ENCODE measurements at places on chromosomes 11 and 22.

DNA sequence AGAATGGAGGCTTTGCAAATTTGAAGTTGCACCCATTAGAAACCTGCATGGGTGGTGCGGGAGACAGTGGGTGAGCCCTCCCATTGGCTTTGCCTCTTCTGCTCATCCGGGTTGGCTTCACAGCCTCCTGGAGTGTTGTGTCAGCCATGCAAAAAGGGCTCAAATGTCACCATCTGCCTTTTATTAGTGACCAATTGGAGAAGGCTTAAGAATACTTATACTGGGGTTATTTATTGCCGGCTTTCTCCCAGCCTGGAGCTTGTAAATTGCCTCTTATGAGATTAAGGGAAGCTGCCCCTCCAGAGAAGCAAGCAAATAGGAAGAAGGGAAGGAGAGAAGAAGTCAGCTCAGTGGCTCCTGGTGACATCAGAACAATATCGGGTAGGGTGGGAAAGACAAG, 182.6 kb downstream of the ST3GAL4 start:
- DNase-seq: no peak

- no peak for DNase-seq
These were observed 27.9 kb downstream of the ARRB1 start for GRCh38 chr11:75323609-75324008.

DNA sequence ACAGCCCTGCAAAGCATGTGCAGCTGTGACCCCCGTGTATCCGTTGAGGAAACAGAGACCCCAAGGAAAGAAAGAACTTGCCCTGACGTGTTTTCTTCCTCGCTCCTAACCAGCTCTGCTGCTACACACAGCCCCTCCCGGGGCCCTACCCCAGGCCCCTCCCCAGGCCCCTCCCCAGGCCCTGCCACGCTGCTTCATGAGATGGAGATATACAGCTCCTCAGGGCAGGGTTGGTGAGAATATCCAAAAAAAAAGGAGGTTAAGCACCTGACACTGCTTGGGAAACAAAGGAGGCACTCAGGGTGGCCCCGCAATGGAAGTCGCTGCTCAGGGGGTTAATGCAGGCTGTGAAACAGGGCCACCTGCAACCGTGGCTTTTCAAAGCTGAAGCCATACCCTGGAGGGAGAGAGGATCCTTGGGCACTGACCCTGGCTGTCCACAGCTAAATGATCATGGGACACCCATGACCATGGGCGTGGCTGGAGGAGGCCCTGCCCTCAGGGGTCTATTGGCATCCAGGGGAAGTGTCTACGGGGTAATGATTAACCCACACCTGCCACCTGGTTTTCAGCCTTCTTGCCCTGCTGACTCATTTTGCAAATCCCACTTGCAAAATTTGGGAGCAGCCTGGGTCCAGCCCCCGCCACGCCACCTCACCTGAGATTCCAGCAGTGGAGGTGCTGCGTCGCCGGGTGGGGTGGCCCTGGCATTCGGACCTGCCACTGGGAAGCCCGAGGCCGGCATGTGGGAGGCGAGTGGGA, 112.1 kb upstream of the ANO1 start:
- DNase-seq: no peak

DNA sequence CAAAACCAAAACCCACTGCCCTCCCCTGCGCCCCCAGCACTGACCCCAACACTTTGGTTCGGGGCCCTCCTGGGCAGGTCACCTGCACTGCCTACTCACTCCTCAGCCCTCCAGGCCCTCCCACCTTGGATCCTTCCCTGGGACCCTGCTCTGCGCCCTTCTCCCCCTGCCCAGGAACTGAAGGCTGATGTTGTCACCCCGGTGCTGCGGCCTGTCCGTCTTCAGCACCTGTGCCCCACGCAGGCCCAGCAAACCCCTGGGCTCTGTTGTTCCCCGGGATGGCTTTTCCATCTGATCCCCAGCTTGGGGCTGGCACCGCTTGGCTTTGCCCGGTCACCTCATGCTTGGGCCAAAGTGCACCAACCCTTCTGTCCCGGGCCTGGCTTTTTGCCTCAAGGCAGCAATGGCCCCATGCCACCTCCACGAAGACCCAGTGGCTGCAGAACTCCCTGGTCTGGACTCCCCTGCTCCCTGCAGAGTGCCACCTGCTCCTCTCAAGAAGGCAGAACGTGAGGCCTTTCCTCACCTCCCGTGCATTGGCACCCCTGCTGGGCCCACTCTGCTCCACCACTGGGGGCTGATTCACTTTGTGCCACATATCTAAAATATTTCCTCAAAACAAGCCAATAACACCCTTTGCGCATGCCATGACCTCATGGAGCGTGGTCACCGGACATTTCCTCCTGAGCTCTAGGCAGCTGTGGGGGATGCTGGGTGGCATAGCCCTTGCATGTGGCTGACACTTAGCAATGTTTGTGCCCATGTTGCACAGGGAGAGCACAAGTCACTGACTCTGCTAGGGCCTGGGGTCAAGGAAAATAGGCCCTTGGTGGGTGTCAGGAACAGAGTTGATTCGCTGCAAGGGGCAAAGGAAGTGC, 8.8 kb downstream of the PPM1F start:
- no peak for DNase-seq

DNA sequence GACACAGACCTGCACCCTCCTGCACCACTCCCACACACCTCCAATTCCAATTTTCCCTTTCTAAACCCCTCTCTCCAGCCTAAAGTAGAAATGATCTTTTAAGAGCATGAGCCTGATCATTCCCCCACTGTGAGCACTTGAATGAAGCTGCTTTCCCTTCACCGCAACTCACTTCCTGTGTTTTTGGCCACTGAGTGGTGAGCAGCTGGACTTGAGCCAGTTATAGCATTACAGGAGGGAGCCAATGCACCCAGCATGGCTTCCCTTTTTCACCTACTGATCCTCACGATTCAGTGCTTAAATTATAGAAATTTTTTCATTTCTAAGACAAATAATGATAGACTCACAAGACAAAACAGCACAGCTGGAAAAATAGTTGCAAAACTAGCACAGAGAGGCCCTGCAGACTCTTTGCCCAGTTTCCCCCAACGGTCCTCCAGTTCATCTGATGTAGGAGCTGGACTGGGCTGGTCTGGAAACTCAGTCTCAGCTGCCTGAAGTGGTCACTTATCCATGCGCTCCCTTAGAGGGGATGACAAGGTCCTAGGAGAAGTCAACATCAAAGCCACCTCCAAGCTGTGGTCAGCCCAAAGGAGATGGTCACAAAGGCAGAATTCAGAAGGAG, 9.7 kb upstream of the APOL4 start:
- no peak for DNase-seq

- no peak for DNase-seq
These were observed 60.7 kb downstream of the MCM5 start for GRCh38 chr22:35460688-35461087.

All from H1 (cell line).